ENCODE measurements at places on chromosomes 2 and 18.

GRCh38 chr2:198309673-198310280, 505.4 kb downstream of the PLCL1 start:
- peak; percentile 62 for DNase-seq

DNA sequence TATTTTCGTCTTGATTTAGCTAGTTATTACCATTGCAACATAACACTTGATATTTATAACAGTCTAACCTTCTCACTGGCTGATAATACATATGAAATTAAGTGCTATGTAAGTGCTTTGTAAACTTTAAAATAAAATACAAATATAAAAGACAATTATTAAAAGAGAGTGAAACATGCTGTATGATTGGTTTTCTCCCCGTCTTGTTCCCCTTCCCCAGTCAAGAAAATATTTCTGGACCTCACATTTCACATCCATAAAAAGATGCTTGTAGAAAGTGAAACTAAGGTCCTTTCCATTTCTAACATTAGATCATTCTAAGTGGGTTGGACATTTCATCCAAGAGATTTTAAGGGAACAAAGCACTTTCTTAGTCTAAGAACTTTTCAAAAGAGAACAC, 310.2 kb upstream of the LRATD1 start:
- no peak for DNase-seq

- DNase-seq, result no peak
Measured at GRCh38 chr18:74511823-74512222, 15.7 kb downstream of the CNDP2 start.

DNA sequence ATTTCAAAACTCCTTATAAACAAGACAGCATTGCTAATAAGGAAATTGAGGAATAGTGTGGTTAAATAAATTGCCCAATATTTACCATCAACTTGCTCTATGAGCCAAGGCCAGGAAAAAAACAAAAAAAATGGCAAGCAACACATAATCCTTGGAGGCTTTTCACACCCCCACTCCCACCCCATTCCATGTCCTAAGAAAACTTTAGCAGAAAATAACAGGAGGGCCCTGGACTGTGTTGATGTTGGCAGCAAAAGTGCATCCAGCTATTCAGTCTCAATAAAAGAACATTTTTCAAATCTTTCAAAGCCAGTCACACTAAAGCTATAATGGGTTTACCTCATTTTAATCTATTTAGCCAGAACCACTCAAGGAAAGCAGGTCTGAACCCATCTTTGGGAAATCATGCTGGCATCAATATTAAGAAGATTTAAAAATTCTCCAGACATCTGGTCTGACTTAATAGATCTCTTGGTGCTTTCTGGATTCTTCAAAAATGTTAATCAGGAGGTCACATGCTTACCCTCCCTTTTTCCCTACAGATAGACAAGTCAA, 34.6 kb upstream of the STK17B start:
- DNase-seq, result no peak

DNA sequence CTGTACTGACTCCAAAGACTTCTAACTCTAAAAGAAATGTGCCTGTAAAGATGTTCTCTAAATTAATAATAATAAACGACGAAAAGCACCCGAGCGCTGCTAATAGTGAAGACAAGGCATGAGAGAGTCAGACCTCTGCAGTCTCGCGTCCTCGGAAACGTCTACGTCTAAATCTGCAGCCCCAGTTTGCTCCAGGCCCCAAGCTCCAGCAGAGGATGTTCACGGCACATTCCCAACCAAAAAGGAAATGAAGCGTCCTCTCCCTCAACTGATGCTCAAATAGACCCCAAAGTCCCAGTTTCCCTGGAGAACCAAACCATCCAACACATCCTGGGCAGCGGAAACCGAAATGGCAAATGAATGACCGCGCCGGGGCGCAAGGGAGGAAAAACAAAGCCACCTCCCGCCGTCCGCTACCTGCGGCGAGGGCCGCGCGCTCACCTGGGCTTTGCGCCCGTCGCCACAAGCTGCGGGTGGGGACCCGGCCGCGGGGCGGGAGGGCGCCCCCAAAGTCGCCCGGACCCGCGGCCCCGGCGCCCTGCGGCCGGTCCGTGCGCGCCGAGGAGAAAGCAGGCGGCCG, 47.1 kb upstream of the CCDC150 start:
- DNase-seq, result no peak

DNA sequence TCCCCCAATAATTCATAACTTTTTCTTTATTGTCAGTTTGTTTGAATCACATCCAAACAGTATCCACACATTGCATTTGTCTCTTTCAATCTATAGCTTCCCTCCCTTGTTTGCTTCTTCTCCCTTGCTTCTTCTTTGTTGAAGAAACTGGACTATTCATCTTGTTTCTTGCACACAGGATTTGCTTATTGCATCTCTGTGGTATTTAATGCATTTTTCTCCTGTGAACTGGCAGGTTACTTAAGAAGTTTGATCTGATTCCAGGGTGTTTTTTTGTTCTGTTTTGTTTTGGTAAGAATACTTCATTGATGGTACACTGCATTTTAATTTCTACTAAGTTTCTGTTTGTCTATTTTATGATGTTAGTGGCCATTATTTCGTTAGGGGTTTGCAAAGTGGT, 166.8 kb downstream of the CAMKMT start:
- no peak for DNase-seq
